Stimulated activated CD8-positive, alpha-beta memory T cell treated with anti-CD3 and anti-CD28 coated beads, Interleukin-15, amount 100 ng/mL, for 4 hours (primary cell): ENCODE measurements at places on chromosomes 6 and 20.

DNA sequence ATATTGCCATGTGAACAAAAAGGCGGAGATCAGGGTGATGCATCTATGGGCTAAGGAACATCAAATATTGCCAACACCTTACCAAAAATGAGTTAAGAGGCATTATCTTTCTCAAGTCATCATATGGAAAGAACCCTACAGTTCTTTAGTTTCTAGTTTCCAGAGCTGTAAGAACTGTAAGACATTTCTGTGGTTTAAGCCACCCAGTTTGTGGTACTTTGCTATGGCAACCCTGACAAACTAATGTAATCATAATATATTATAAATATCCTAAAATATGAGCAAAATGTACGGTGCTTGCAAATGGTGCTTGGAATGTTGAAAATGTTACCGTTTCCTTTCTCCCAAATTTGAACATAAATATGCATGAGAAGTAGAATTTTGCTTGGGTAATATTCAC lies 349.6 kb downstream of the PHF3 start:
- DNase-seq, result no peak

- DNase-seq, result no peak
Measured at GRCh38 chr6:151379933-151380847, 11.2 kb downstream of the ZBTB2 start.

GRCh38 chr6:132213732-132214131 lies 187.5 kb downstream of the MOXD1 start:
- DNase-seq, result no peak

DNA sequence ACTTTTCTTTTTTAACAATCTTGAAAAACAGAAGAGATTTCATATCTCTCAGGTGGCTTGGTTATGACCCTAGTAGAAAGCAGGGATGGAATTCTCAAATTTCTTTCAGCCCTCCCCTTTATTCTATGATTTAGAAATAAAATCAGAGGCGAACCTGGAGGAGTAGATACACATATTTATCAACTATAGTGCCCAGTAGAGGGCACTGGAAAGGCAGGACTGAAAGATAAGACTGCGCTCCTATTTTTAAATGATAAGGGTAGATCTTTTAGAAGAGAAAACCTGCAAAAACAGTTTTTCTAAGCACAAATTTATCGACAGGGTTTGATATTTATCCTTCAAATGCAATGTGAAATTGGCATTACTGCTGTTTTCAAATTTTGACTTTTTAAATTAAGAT lies 1296.6 kb downstream of the EPHA7 start:
- DNase-seq, result no peak

DNA sequence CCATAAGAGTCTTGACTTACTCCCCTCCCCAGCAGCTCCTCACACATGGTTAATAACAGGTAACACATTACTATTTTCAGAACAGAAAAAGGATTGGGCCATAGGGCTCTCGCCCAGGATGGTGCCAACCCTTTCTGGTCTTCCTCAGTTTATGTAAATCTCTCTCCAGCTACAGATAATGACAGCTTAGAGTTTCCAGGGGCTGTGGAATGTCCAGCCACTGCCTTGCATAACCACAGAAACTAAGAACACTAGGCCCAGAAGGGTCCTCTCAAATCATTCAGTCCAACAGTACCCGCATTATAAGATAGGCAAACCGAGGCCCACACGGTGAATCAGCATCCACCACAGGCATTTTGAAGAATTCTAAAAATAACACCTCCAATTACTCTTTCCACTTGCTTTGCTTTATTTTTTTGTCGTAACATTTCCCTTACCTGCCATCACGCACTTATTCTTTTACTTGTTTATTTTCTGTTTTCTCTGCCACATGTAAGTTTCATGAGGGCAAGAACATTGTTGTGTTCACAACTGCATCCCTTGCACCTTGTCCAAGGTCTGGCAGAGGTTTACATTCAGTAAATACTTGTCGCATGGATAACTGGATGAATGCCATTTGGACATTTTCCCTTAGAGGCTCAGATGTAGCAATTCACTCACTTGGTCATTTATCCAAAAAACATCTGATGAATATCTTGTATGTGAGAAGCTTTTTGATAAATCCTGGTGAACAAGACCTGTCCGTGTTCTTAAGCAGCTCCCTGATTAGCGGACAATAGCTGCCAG lies 6.4 kb upstream of the SDC4 start:
- DNase-seq, result no peak

GRCh38 chr6:12548526-12548925 lies 168.0 kb upstream of the PHACTR1 start:
- DNase-seq, result no peak

GRCh38 chr20:23161968-23162696 lies 76.0 kb upstream of the CD93 start:
- DNase-seq, result no peak

- no peak for DNase-seq
Measured at GRCh38 chr6:132399376-132400074, 1.8 kb downstream of the MOXD1 start.

DNA sequence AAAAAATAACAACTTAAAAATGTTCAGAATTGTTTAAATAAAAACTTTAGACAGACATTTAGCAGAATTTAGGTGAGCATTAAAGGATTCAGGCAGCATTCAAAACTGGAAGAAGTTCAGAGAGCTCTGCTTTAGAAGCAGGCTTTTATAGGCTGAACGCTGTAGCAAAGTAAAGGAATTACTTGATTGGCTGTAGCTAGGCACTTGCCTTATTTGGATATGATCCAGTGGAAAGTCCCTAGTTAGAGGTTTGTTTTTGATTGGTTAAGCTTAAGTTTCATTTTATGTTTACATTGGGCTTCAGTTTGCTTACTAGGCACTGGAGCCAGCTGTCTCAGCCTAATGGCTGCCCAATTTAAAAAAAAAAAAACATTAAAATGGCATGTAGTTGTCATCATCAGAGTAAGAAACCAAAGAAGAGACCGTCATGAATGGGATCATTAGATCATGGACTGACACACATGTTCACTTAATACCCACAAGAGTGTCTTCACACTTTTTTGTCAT lies 65.1 kb downstream of the CBFA2T2 start:
- no peak for DNase-seq

DNA sequence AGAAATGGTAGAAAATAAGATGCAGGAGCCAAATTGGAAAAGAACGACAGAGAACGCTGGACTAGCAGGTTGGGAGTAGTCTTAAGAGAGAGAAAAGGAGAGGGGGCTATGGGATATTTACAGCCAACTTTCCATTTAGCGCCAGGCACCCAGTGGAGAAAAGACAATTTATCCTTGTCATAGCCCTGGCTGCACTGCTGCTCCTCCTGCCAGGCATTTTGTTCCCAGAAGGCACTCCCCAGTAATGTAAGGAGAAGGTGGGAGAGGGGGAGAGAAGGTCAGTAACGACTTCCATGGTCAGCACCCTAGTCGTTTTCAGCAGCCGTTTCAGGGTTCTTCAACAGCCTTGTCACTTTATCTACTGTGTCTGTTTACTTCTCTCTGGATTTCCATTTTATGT lies 159.0 kb downstream of the TRMT11 start:
- DNase-seq, result no peak

DNA sequence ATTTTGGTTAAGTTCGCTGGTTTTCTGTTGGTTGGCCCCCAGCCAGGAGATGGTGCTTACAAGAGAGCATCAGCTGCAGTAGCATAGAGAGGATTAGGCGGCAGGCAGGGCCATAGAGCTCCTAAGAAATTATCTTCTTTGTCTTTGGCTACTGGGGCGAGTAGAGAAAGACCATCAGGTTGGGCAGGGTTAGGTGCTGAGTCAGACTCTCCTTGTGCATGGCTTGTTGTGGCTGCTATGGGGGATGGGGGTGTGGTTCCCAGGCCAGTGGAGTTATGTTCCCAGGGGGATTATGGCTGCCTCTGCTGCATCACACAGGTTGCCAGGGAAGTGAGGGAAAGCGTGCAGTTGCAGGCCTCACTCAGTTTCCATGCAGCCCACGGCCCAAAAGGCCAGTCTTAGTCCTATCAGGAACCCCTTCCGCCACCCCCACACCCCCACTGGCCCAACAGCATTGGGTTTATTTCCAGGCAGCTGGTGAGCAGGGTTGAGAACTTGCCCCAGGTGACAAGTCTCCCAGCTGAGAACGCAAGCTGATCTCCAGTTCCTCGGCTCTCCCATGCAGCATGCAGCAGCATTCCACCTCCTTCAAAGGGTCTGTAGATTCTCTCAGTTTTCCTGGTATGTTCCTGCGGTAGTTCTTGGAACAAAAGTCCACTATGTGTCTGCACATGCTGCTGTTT lies 243.7 kb downstream of the UTRN start:
- no peak for DNase-seq

- DNase-seq, result no peak
Measured at GRCh38 chr20:48648482-48649051, 179.2 kb downstream of the PREX1 start.

GRCh38 chr6:20802596-20802995 lies 268.3 kb downstream of the CDKAL1 start:
- DNase-seq, result no peak

GRCh38 chr20:62120990-62121775 lies 1.1 kb upstream of the LSM14B start:
- no peak for DNase-seq

DNA sequence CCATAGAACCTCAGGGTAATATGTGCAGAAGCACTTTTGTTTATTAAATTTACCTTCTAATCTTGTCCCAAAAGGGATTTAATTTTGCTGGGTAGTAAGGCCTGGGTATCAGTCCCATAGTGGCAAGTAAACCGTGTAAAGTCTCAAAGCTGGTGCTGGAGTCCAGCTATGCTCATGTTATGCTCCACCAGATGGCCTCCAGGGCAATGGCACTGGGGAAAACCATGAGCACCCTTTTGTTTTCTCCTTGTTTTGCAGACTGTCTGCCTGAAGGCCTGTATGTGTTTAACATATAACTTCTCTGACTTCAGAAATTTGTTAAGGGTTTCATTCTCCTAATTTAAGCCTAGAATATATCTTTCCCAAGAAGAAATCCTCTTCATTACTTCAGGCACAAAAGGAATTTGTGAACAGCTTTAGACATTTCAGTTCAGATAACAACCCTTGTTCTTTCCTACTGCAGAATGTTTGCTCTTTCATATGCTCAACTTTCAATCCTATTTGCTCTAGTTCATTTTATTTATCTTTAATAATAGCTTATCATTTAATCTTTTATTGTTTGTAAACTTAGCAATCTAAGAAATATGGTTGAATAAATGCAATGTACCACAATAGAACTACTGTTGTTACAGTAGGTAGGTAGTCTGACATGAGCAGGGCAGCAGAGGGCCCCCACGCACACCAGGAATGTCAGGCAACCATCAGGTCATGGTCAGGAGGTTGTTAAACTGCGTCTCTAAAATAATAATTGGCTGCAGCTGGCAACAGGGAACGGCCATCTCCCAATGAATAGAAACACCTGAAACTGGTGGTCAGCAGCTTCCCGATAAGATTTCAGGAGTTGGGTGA lies 162.8 kb downstream of the TENT5A start:
- DNase-seq, result no peak

DNA sequence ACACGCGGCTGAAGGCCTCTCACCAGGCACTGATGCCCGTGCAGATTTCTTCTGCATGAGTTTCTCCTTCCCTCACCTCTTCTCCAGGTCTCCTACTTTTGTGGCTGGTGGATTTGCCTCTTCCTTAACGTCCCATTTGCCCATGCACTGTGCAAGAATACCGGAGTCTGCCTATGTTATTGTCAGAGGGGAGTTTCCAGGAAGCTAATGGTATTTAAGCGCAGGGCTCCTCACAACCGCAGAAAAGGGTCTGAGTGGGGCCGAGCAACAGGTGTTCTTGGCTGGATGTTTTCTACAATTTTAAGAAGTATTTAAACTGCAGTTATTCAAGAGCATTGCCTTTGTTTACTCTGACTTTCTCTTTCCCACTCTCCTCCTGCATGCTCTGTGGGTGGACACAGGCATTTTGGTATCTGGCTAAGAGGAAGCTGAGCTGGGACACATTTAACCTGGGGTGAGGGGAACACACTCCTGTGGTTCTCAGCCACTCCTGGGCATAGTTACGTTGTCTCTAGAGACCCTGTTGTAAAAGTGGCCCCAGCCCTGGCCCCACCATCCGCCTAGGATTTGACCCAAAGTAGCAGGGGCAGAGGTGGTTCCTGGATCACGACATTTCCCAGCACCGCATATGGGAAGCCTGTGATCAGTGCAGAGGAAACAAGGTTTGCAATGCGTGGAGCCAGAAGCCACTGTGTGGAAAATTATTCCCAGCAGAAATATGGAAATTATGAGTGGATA lies 34.4 kb downstream of the GGTLC1 start:
- no peak for DNase-seq

GRCh38 chr6:64014595-64014994 lies 379.0 kb downstream of the PHF3 start:
- DNase-seq, result no peak

DNA sequence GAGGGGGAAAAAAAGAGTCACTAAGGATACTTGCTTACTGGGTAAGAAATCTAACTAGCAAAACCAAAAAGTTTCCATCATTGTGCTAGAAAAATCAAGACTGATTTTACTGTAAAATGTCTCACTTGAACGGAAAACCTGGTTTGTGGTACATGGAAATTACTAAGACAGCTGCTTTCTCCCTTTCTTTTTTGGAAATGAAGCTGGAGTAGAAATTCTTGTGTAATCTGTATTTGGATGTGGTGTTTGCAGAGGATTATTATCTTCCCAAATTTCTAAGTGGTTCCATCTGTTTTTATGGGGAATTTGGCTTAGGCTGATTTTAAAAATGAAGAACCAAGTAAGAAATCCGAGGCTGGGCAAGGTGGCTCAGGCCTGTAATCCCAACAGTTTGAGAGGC lies 20.4 kb downstream of the EPB41L2 start:
- no peak for DNase-seq

- no peak for DNase-seq
Measured at GRCh38 chr6:83708546-83708969, 343 bp downstream of the SNAP91 start.

DNA sequence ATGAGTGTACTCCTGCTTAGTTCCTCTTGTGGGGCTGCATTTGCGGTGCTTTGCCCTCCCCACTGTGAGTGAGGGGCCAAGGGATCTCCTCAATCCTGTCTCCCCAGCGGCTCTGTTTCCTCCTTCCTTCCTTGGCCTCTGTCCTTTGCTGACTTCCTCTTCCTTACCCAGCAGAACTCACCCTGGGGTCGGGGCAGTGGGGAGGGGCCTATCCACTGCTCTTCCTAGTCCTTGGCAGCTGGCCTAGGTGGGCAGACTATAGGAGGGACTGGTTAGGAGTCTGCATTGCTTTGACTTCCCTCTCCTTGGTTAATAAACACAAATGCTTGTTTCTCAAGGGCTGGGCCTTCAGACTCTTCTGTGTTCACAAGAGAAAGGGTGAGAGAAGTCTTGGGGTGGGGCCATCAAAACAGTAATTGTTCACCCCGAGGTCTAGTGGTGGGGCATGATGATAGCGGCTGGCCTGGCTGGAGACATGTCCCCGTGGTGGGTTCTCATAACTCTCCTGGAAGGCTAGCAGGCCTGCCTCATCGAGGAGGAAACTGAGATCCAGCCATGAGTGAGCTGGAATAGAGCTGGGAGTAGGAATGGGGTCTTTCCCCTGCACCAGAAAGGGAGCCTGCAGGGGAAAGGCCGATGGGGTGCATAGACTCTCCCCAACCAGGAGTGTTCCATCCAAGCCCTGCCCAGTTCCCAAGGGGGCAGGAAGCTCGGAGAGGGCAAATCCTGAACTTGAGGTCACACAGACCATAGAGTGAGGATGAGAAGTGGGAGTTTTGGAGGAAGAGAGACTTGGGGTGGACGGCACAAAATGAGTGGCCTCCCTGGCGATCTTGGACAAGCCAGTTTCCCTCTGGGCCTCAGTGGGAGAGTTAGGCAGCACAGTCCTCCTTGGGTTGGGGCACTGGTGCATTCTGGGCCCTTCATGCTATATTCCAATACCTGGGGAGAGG lies 12.7 kb downstream of the FAM110A start:
- DNase-seq, result no peak

- no peak for DNase-seq
Measured at GRCh38 chr6:13120483-13121482, 207.6 kb downstream of the TBC1D7 start.

- no peak for DNase-seq
Measured at GRCh38 chr6:118656847-118657451, 5.6 kb upstream of the CEP85L start.
